ENCODE measurements at places on chromosomes 2 and 18.

- no peak for DNase-seq
Measured at GRCh38 chr18:5468394-5468793, 75.4 kb downstream of the EPB41L3 start.

GRCh38 chr18:66752733-66753132 lies 148.8 kb upstream of the CDH19 start:
- no peak for DNase-seq

GRCh38 chr2:109275120-109276012 lies 146.4 kb downstream of the SH3RF3 start:
- no peak for DNase-seq

- no peak for DNase-seq
Measured at GRCh38 chr2:238790126-238790832, 57.6 kb upstream of the TWIST2 start.

GRCh38 chr18:45755934-45756333 lies 32.0 kb downstream of the SLC14A1 start:
- no peak for DNase-seq

GRCh38 chr2:222708274-222708710 lies 36.8 kb downstream of the MOGAT1 start:
- DNase-seq: peak; percentile 7
